ENCODE measurements at places on chromosomes 16 and 17.

DNA sequence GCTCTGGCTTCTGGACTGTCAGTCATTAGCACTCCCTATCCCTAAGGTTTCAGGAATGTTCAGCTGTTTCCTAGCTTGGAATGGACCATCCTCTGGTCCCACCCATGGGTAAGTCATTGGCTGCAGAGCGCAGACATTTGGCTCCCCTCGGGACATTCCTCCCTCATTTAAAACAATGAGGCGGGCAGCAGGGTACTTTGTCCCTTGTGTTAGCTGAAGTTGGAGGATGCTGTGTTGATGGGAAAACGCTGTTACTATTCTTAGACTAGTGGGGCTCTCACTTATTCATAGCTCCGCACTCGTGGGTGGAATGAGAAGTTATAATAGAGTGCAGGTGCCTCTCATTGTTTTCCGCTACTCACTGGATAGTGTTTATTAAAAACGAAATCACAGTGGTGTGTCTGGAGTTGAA lies 673.8 kb downstream of the WWOX start:
- DNase-seq: no peak

DNA sequence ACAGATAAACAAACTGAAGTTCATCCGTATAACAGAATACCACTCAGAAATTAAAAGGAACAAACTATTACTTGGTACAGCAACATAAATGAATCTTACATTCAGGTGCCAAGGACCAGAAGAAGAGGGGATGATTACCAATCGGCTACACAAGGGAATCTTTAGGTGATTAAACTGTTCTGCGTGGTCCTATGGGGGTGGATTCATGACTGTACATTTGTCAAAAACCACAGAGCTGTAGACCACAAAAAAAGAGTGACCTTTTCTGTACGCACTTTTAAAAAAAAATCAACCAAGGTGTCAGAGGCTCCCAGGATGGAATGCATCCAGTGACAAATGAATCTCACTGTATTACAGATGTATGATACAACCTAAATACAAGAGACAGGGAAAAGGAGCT lies 110.8 kb downstream of the CDYL2 start:
- DNase-seq: no peak

GRCh38 chr16:86800894-86801293 lies 222.5 kb downstream of the FOXL1 start:
- no peak for DNase-seq

DNA sequence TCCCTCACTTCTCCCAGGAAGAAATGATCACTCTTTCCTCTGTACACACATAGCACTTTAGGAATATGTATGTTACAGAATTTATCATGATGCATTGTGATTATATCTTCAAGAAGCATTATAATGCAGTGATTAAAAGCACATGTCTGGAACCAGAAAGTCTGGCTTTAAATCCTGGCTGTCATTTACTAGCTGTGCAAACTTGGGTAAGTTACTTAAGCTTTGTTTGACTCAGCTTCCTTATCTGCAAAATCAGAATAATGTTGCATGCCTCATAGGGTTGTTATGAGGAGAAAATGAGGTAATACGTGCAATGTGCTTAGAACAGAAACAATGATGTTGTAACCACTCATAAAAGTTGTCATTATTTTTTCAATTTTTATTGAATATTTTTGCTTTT lies 156.3 kb upstream of the ZKSCAN2 start:
- DNase-seq: no peak

DNA sequence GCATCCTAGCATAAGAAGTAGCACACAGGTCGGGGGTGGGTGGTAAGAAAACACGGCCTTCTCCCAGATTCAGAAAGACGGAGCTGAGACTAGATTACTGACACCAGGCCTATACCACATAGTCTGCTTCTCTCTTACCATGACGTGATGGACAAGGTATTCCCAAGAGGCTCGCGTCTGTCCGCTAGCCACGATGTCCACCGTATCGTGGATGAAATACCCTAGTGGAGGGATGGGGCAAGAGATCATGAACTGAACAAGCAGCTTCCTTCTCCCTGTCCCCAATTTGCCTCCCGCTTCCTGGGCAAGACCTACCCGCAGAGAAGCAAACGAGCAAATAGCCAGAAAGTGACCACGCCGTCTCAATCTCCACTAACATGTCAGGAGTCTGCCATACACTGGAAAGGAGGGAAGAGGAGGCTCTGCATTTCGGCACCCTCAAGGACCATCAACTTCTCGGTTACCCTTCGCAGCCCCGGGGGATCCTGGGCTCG lies 820 bp downstream of the TLCD1 start:
- no peak for DNase-seq

DNA sequence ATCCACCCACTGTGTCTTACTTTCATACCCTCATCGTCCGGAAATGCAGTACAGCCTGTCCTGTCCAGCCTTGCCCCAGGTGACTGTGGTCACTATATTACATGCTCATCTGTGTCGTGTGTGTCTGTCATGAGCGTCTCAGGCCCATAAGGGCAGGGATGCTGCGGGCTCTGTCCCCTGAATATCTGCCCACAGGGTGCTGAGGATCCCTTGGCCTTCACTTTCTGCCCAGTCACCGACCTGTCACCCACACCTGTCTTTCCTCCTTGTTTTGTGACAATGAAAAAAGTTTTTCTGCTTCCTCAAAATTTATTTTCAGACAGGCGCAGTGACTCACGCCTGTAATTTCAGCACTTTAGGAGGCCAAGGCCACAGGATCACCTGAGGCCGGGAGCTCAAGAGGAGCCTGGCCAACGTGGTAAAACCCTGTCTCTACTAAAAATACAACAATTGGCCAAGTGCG lies 1.4 kb upstream of the CTRB1 start:
- DNase-seq: no peak

DNA sequence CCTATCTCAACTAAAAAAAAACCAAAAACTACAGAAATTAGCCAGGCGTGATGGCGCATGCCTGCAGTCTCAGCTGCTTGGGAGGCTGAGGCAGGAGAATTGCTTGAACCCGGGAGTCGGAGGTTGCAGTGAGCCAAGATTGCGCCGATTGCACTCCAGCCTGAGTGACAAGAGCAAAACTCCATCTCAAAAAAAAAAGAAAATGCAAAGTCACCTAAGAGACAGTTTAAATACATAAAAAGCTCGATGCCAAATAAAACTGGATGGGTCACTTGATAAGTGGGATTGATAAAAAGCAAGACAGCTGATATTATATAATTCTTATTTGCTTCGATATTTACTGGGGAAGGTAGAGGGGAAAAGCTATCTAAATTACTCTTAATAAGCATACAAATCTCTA lies 15.8 kb upstream of the KANSL1 start:
- no peak for DNase-seq

- no peak for DNase-seq
Observed at GRCh38 chr16:58343562-58343961, 48.7 kb upstream of the GINS3 start.

DNA sequence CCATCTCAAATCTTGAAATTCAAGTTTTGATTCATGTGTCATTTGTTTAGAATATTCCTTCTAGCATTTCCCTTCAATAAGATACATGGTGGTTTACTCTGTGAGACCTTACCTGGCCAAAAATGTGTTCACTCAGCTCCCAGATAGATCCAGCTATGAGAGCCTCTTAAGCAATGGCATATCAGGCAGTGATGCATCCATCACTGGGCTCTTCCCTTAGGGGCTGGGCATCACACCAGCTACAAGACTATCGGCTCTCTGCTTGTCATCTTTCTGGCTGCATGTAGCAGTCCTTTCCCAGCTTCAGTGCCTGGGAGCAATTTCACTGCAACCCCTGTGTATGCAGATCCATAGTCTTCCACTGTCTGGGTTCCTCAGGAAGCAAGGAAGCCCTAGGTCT lies 40.6 kb downstream of the GOSR1 start:
- DNase-seq: no peak

- no peak for DNase-seq
Observed at GRCh38 chr17:13107676-13108235, 89.9 kb upstream of the ELAC2 start.

GRCh38 chr16:88783391-88784073 lies 1.5 kb downstream of the PIEZO1 start:
- no peak for DNase-seq

DNA sequence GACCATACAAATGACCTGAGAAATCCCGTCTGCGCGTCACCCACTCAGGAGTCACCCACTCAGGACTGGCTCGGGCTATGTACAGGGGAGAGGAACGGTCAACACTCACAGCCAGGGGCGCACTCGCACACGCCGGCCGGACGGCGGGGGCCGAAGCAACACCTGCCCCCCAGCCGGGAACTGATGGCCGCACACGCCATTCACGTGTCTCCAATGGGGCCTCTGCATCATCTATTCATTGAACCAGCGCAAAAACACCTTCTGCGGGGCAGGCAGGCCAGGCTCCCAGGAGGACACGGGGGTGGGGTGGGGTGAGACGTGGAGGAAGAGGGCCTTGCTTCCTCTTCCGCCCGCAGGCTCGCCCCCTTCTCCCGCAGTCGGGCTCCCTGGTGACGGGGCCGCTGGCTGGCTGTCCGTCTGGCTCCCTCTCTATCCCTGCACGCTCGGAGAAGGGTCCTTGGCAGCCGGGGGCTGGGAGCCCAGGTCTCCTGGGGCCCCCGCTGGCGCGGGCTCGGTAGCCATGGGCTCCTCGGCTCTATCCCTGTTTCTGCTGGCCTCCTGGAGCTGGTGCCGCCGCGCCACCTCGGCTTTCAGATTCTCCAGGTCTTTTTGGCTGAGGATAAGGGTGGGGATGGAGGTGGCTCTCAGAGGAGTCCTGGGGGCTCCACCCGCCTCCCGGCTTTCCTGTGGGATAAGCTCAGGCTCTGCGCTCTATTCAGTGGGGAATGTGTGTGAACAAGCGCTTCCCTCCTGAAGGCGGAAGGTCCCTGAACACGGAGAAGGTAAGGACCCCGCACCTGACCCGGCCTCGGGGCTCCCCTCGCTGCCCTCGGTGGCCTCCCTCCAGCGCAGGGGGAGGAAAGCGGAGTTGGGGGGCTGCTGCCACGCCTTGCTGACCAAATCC lies 21.1 kb downstream of the CLUH start:
- no peak for DNase-seq

GRCh38 chr17:50141745-50142110 lies 8.7 kb downstream of the PPP1R9B start:
- no peak for DNase-seq

DNA sequence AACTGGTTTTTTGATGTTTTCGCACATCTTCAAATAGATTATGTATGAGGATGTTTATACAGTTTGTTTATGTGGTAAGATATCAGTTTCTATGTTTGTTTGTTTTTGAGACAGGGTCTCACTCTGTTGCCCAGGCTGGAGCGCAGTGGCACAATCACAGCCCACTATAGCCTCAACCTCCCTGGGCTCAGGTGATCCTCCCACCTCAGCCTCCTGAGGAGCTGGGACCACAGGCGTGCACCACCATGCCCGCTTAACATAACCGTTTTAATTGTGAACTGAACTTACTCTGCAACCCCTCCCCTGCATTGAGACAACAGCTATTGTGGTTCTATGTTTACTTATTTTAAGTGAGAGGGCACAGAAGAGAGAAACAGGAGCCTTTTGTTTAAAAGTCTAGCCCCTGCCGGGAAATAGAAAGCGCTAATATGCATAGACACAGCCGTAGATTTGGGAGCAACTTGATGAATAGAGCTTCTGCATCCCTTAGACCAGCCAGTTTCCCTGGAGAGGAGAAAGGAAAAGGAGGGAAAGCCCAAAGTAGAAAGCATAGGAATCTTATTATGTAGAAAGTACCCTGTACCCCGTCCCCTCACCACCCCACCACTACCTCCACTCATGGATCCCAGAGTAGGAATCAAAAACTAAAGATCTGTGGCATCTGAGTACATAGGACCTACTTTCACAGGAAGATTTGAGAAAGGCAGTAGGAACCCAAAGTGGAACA lies 19.6 kb upstream of the APPBP2 start:
- DNase-seq: no peak

DNA sequence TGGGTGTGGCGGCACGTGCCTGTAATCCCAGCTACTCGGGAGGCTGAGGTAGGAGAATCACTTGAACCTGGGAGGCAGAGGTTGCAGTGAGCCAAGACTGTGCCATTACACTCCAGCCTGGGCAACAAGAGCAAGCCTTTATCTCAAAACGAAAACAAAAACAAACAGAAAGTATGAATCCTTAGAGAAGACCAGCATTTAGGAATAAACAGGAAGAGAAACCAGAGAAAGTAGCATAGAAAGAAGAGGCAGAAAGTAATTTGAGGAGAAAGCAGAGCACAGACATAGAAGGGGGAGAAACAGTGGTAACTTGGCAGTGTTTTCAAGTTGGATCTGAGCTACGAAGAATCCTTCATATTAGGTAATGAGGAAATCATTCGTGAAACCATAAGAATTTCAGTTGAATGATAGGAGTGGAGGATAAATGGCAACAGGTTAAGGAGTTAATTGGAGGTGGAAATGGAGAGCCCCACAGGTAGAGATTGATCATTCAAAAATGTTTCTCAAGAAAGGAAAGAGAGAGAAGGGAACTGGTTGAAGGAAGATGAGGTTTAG lies 9.7 kb upstream of the CCL2 start:
- DNase-seq: no peak

- DNase-seq: no peak
Observed at GRCh38 chr16:19138601-19139000, 24.8 kb downstream of the ITPRIPL2 start.

GRCh38 chr17:57806167-57806830 lies 43.5 kb downstream of the MRPS23 start:
- DNase-seq: no peak

DNA sequence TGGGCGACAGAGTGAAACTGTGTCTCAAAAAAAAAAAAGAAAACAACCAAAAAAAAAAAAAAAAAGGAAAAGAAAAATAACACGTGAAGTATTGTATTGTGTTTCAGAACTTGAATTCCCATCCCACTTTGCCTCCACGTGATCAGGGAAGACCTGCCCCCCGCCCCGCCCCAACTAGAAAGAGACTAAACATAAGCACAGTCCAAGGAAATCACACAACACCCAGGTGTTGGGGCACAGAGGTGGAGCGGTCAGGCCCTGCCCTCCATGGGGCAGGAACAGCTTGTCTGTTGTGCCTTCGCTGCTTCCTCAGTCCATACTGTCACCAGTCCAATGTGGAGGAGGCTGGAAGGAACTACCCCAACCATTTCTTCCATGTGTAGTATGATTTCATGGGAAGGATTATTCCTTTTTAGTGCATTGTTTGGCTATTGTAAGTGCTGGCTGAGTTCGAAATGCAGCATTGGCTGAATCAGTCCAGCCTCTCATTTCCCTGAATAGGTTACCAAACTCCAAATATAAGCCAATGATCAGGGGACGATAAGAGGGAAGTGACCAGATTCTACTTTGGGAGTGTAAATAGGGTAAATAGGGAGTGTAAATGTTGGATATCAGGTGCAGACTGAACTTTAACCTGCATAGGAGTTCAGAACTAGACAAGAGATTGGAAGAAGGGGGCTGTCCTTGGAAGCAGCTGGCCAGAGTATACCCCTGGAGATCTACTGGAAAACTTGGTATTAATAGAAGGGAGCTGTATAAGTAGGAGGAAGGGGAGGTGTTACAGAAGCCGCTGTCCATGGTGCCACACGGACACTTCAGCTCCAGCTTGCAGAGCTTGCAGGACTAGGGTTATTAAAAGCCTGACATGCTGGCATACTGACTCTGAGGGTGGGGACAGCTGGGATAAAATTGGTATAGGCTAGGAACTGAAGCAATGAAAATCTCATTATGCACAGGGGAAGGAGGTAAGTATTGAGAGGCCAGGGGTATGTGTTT lies 50.7 kb downstream of the TANGO6 start:
- no peak for DNase-seq

- DNase-seq: no peak
Observed at GRCh38 chr16:46730801-46731690, 17.1 kb downstream of the MYLK3 start.

GRCh38 chr16:586645-587590 lies 2.9 kb upstream of the RAB40C start:
- DNase-seq: no peak

All from CD4-positive, alpha-beta T cell treated with Interleukin-15 for 4 hours (primary cell).